ENCODE measurements at places on chromosomes 4 and X.

DNA sequence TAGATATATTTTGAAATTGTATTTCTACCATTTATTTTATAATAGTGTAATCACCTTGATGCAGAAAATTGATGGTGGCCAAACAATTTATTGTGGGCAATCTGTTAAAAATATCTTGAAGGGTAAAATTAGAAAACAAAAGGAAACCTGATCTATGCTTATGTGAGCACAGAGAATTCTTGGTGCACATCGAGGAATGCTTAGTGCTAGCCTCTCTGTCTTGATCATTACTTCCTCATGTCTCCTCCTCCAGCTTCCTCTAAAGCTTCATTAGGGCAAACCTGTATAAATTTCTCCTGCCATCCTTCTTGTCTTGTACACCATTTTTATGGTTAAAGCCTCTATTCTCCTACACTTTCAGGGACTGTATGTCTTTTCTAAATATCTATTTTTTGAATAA is 725.8 kb downstream of the RAPGEF2 start:
- no peak for DNase-seq

- DNase-seq, result no peak
Observed at GRCh38 chr4:8705161-8706145, 112.9 kb downstream of the CPZ start.

GRCh38 chrX:73849073-73849472 is 286.1 kb downstream of the CHIC1 start:
- no peak for DNase-seq

GRCh38 chrX:10173331-10173900 is 16.6 kb downstream of the CLCN4 start:
- DNase-seq, result no peak

GRCh38 chr4:40349561-40350198 is 14.5 kb downstream of the CHRNA9 start:
- no peak for DNase-seq

GRCh38 chr4:110751986-110752385 is 129.1 kb upstream of the PITX2 start:
- no peak for DNase-seq

- DNase-seq, result no peak
Observed at GRCh38 chr4:11631416-11631815, 202.7 kb upstream of the HS3ST1 start.

- DNase-seq, result no peak
Observed at GRCh38 chr4:71130827-71131603, 137.6 kb downstream of the DCK start.

- DNase-seq, result no peak
Observed at GRCh38 chrX:67949270-67949669, 405.4 kb downstream of the AR start.

DNA sequence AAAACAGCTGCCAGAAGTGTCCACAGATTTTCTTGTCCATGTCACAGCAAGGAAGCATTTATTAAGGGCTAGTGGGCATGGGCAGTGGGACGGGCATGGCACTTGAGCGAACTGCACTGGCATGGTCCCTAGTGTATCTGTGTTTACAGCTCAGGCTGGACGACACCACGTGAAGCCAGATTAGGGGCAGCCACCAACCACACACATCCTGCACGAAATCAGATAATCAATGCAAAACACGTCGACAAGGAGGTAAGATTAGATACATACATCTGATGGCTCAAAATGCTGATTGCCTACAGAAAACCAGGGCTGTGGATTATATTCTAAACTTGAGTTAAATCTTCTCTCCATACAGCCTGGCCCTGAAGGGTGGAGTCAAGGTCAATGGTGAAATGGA is 103.8 kb upstream of the ATP6AP2 start:
- no peak for DNase-seq

DNA sequence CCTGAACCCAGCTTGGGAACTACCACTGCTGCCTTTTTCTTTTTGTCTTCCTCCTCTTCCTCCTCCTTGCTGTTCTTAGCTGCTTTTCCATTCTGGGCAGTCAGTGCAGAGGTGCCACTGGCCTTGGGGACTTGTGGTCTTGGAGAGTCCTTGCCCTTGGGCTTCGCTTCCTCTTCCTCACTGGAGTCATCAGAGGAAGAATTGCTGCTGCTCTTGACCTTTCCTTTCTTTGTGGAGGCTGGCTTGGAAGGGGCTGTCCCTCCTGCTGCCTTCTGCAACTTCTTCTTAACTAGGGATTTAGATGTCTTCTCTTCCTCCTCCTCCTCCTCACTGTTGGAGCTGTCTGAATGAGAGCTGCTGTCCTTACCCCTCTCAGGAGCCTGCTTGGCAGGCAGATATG is 53.2 kb downstream of the FAM9B start:
- DNase-seq, result no peak

DNA sequence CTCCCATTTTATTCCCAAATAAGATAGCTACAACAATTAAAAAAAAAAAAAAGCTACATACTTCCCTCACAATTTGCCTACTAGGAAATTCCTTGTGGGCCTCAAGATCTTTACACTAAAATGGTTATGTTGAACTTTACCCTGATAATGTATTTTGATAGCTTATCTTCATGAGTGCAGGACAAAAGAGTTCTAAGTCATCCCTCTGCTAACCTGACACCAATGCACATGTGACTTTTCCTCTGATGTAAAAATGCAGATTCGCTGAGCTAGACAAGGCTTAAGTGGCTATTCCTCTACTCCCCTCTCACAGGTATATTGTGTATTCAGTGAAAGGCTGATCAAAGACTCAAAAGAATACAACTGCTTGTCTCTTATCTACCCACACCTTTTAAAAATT is 22.5 kb downstream of the ELF2 start:
- DNase-seq, result no peak

GRCh38 chrX:9770319-9770718 is 4.7 kb upstream of the GPR143 start:
- DNase-seq, result no peak

- no peak for DNase-seq
Observed at GRCh38 chr4:6727081-6727942, 11.3 kb downstream of the BLOC1S4 start.

DNA sequence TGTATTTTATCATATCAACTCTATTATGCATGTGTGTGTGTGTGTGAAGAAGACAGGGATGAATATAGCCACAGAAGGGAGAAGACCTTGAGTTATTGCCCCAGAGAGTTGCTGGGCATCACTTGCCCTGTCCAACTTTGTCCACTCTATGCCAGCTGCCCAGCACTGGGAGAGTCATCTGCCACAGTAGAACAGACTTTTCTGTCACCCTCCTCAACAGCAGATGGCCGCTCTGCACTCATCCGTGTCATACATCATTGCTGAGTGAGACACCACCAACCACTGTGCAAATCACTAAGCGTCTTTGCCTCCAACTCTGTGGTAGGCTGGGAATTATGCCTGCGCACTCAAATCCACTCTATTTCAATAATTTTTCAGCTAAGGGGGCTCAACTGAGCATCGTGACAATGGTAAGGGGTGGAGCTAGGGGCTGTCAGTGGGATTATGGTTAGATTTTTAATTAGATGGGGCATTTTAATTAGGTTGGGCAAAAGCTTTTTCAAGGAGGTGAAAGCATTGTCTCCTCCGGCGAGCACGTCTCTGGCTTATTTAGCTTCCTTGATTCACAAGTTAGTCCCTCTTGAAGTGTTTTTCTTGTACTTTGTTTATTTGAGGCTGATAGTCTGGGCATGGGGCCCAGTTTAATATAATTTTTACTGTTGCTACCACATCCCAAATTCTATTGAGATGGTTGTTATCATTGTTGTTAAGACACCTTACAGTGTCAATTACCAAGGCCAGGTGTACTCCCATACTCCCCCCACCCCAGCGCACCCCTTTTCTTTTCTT is 100.1 kb upstream of the KLF3 start:
- no peak for DNase-seq

GRCh38 chr4:127425851-127426250 is 206.9 kb upstream of the INTU start:
- DNase-seq, result no peak

DNA sequence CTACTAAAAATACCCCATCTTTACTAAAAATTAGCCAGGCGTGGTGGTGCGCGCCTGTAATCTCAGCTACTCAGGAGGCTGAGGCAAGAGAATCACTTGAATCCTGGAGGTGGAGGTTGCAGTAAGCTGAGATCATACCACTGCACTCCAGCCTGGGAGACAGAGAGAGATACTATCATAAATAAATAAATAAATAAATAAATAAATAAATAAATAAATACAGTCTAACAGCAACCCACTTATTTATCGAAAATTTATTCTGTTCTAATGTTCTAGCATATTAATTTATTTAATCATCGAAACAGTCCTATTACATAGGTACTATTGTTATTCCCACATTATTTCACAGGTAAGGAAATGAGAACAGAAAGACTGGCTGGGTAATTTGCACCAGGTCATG is 18.2 kb upstream of the TXK start:
- DNase-seq, result no peak
